Mesenteric fat pad (tissue), 1 donor: ENCODE measurements at places on chromosomes 2 and 18. TPM values are rescaled to one million over a fixed set of nuclear protein-coding genes. Genes with fewer than 3 reads are reported as not detected.

GRCh38 chr2:157182834-157183396 is 74.6 kb upstream of the GALNT5 start:
- no peak for DNase-seq

The PDCD1 gene
- total RNA-seq: 0.42 TPM

The ANKRD39 gene
- total RNA-seq: 10.4 TPM

The GALNT3 gene
- total RNA-seq: 1.1 TPM

DNA sequence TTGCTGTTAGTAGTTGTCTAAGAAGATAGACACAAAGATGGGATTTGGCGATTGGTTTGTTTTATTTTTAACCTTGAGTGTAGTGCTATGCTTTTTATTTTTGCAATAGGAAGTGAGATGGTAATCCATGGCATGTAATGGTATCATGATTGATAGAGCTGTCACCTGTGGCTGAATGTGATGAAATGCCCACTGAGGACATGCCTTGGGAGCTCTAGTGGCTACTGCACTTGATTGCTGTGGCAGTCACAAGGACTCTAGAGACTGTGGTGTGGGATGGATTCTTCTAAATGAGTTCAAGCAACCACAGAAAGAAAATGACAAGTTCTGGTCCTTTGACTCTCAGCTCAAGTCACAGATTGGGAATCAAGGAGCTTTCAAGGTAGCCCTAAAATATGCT is 139.4 kb downstream of the CYRIA start:
- DNase-seq: no peak
